ENCODE measurements at places on chromosomes 7 and 10.

GRCh38 chr10:125014086-125014830 is 72.3 kb downstream of the ZRANB1 start:
- DNase-seq, result no peak

- DNase-seq, result no peak
These were observed 604 bp upstream of the CYP3A43 start for GRCh38 chr7:99827040-99827778.

GRCh38 chr7:97479740-97480290 is 252.1 kb upstream of the TAC1 start:
- DNase-seq, result no peak

DNA sequence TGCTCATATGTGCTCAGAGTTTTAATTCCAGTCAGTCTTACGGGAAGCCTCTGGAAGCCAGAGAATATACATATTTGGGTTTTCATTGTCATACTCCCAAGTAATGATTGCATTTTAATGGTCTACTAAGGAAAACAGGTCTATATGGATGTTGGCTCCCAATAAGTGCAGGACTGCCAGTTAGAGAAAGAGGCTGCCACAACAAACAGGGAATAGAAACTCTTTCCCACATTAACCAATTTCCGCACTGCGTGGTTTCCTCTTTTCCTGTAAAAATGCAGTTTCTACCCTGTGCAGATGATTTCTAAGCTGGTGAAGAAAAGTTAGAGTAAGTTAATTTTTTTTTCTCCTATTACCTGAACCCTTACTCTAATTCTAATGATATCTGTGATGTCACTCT is 78.2 kb downstream of the CCSER2 start:
- DNase-seq, result no peak

All from activated CD4-positive, CD25-positive, alpha-beta regulatory T cell treated with anti-CD3 and anti-CD28 coated beads, Interleukin-2, amount 50 U/mL, for 16 hours (primary cell).